ENCODE measurements at places on chromosomes 13 and 19. TPM values are rescaled to one million over a fixed set of nuclear protein-coding genes. Genes with fewer than 3 reads are reported as not detected.

The ZNF835 gene
- total RNA-seq, result 1.6 TPM

The FBXO17 gene
- 3.3 TPM for total RNA-seq

The STXBP2 gene
- 209 TPM for total RNA-seq

The SLC17A7 gene
- total RNA-seq, result 0.81 TPM

DNA sequence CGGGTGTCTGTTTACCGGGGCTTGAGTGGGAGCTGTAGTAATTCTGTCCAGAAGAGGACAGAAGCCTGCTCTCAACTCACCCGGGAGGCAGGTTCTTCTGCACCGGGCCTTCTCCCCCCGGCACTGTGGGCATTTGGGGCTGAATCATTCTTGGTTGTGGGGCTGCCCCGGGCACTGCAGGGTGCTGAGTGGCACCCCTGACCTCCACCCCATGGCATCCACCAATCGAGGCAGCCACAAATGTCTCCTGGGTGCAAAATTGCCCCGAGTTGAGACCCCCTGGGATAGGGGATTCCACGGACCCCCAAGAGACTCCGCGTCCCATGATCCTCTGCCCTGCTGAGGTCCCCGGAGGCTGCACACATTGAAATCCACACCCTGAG, 68.8 kb downstream of the GNG7 start:
- DNase-seq, result no peak

DNA sequence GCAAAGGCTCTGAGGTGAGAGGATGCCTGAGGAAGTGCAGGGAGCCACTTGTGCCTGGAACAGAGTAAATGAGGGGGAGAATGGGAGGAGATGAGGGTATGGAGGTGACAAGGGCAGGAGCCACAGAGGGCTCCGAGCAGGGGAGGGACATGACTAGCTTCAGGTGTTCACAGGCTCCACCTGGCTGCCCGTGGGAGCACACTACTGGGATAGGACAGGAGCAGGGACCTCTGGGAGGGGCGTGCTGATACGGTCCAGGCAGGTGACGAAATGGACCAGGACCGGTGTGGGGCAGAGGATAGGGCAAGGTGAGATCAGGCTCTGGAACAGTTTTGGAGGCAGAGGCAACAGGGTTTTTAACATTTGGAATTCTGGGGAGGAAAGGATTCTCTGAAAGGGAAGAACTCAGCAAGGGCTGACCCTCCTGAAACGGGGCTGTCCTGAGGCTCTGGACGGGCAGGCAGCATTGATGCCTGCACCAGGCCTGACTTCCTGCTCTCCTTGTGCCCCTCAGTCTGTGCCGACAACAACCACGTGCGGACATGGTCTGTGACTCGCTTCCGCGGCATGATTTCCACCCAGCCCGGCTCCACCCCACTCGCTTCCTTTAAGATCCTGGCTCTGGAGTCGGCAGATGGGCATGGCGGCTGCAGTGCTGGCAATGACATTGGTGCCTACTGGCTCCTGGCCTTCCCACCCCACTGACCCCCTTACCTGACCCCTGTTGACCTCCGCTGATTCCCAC, 11.6 kb downstream of the SHKBP1 start:
- DNase-seq, result no peak

- no peak for DNase-seq
Observed at GRCh38 chr19:48772503-48772953, 17.2 kb downstream of the FGF21 start.

- no peak for DNase-seq
Observed at GRCh38 chr13:51318015-51318414, 21.5 kb upstream of the SERPINE3 start.

- DNase-seq, result peak; percentile 28
Observed at GRCh38 chr13:29465741-29466293, 129.7 kb downstream of the SLC7A1 start.

Measured in left colon (tissue), 2 donors.